ENCODE measurements at places on chromosomes 3 and 15. TPM values are rescaled to one million over a fixed set of nuclear protein-coding genes. Genes with fewer than 3 reads are reported as not detected.
A peak's percentile ranks its signal among the peaks of the same experiment; 100 is the strongest.

SLC51A gene
- not detected for total RNA-seq

CAMP gene
- total RNA-seq: not detected

GAP43 gene
- 1.4 TPM for total RNA-seq

TMCO5A gene
- total RNA-seq: 0.55 TPM

PTH1R gene
- total RNA-seq: 3.5 TPM

PLA2G4D gene
- not detected for total RNA-seq

CCDC9B gene
- total RNA-seq: 39.3 TPM

ELL3 gene
- total RNA-seq: 131 TPM

PLSCR5 gene
- not detected for total RNA-seq

INSYN1 gene
- 11.3 TPM for total RNA-seq

LTK gene
- 9.7 TPM for total RNA-seq

OIP5 gene
- total RNA-seq: not detected

SLITRK3 gene
- total RNA-seq: not detected

C3orf49 gene
- total RNA-seq: not detected

ST3GAL6 gene
- total RNA-seq: not detected

MNS1 gene
- total RNA-seq: 0.72 TPM

IMPG2 gene
- total RNA-seq: 0.29 TPM

EHHADH gene
- 8.7 TPM for total RNA-seq

CD200R1 gene
- 3.7 TPM for total RNA-seq

ATP13A5 gene
- total RNA-seq: 2.0 TPM

GRCh38 chr3:127772827-127773751 is 49.2 kb downstream of the MGLL start:
- H3K4me1 ChIP-seq: peaks cover 23% of the 10 kb centered on the region
- no peak overlapping the region for H3K4me3 ChIP-seq
- H3K36me3 ChIP-seq: no peaks in the 10 kb centered on the region
- H3K27ac ChIP-seq: no peak overlapping the region

DNA sequence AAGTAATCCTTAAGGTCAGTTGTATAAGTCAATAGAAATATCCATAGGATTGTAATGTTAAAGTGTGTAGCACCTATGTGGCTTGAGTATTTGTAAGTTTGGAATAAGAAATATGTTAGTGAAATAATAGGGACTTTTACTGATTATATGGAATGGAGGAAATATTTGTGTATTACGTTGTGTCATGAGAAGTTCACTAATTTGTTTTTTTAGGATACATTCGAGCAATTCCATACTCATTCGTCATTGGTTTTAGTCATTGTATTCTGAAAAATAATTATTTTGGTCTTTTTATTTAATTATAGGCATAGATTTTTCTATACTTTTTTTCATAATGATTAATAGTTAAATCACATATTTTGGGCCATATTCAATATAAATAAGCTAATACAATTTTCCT is 21.0 kb downstream of the MBNL1 start:
- H3K4me1 ChIP-seq: peaks cover 25% of the 10 kb centered on the region
- no peak overlapping the region for H3K4me3 ChIP-seq

- DNase-seq: no peak
- no peak overlapping the region for H3K4me3 ChIP-seq
- H3K27ac ChIP-seq: no peak overlapping the region
- H3K36me3 ChIP-seq: no peaks in the 10 kb centered on the region
- no peaks in the 10 kb centered on the region for H3K4me1 ChIP-seq
Measured at GRCh38 chr15:70792171-70792573, 28.8 kb upstream of the UACA start.

GRCh38 chr3:194129581-194130133 is 6.3 kb upstream of the HES1 start:
- H3K4me1 ChIP-seq: peaks cover 52% of the 10 kb centered on the region
- no peak for DNase-seq
- no peaks in the 10 kb centered on the region for H3K36me3 ChIP-seq
- no peak overlapping the region for H3K4me3 ChIP-seq

GRCh38 chr3:194851941-194852340 is 166.3 kb downstream of the FAM43A start:
- no peaks in the 10 kb centered on the region for H3K4me1 ChIP-seq
- H3K27me3 ChIP-seq: no peaks in the 10 kb centered on the region
- H3K36me3 ChIP-seq: no peaks in the 10 kb centered on the region
- DNase-seq: no peak

DNA sequence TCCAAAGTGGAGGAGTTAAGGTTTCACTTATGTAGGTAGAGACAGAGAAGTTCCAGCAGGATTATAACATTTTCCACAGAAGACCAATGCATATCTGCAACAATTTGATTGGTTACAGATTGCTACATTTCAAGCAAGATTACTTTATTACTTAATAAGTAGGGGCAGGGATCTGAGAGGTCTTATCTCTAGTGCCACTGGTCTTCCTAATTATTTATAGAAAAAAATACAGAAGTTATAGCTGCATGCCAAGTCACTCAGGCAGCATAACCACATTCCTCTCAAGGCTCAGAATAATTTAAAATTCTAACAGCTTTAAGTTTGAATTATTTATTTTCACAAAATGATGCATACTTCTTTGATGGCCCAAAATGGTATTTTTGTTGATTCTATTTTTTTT is 30.5 kb downstream of the RAD54L2 start:
- no peak overlapping the region for H3K27ac ChIP-seq
- H3K4me1 ChIP-seq: peaks cover 3% of the 10 kb centered on the region
- DNase-seq: no peak
- peaks cover 9% of the 10 kb centered on the region for H3K36me3 ChIP-seq
- no peaks in the 10 kb centered on the region for H3K27me3 ChIP-seq

GRCh38 chr15:88882785-88883184 is 12.6 kb downstream of the HAPLN3 start:
- no peak overlapping the region for H3K4me3 ChIP-seq
- no peaks in the 10 kb centered on the region for H3K36me3 ChIP-seq
- H3K27me3 ChIP-seq: peaks cover 4% of the 10 kb centered on the region

GRCh38 chr3:89364314-89364713 is 256.9 kb downstream of the EPHA3 start:
- H3K4me1 ChIP-seq: no peaks in the 10 kb centered on the region
- no peak for DNase-seq
- H3K27ac ChIP-seq: no peak overlapping the region

- no peaks in the 10 kb centered on the region for H3K36me3 ChIP-seq
- H3K27me3 ChIP-seq: no peaks in the 10 kb centered on the region
- H3K4me1 ChIP-seq: no peaks in the 10 kb centered on the region
- H3K4me3 ChIP-seq: no peak overlapping the region
Measured at GRCh38 chr3:36405190-36405589, 24.9 kb downstream of the STAC start.

- no peaks in the 10 kb centered on the region for H3K27me3 ChIP-seq
- no peaks in the 10 kb centered on the region for H3K4me1 ChIP-seq
- H3K36me3 ChIP-seq: no peaks in the 10 kb centered on the region
- DNase-seq: no peak
Measured at GRCh38 chr3:124453189-124453588, 277.1 kb upstream of the UMPS start.

GRCh38 chr15:54917312-54917711 is 279.4 kb downstream of the RSL24D1 start:
- no peaks in the 10 kb centered on the region for H3K36me3 ChIP-seq
- no peak for DNase-seq
- H3K4me3 ChIP-seq: no peak overlapping the region
- H3K27ac ChIP-seq: no peak overlapping the region
- H3K27me3 ChIP-seq: no peaks in the 10 kb centered on the region
- H3K4me1 ChIP-seq: no peaks in the 10 kb centered on the region

DNA sequence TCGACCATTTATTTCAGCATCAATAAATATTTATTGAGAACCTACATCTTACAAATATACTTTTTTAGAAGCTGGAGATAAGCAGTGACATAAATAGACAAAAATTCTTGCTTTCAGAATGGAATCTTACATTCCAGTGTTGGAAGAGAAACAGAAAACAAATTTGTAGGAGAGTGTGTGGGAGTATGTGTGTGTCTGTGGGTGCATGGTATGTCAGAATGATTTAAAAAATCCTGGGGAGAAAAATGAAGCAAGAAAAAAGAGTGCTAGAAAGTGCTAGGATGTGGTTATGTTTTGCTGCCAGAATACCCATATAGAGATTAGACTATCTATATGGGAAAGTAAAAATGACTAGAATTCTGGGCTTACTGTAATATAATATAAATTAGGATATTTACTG is 561.7 kb upstream of the SGO1 start:
- no peak overlapping the region for H3K27ac ChIP-seq
- no peak overlapping the region for H3K4me3 ChIP-seq
- H3K27me3 ChIP-seq: no peaks in the 10 kb centered on the region
- no peaks in the 10 kb centered on the region for H3K4me1 ChIP-seq
- no peaks in the 10 kb centered on the region for H3K36me3 ChIP-seq

DNA sequence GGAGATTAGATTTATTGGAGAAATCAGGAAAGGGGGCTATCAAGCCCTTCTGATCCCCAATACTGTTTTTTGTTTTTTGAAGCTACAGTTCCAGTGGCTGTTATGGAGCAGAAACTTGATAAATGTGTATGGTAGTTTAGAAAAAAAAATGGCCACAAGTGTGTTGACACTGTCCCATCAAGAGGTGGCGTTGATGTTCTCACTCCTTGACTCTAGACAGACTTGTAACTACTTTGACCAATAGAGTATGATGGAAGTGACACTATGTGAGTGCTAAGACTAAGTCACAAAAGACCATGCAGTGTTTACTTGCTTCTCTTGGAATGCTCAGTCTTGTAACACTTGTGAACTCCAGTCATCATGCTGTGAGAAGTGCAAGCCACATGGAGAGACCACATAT is 356.7 kb downstream of the PDCD6IP start:
- DNase-seq: no peak
- H3K4me3 ChIP-seq: no peak overlapping the region
- no peaks in the 10 kb centered on the region for H3K27me3 ChIP-seq
- no peaks in the 10 kb centered on the region for H3K4me1 ChIP-seq
- H3K36me3 ChIP-seq: no peaks in the 10 kb centered on the region
- no peak overlapping the region for H3K27ac ChIP-seq

GRCh38 chr15:66461917-66462316 is 35.6 kb downstream of the SNAPC5 start:
- no peak for DNase-seq
- H3K4me3 ChIP-seq: no peak overlapping the region
- no peak overlapping the region for H3K27ac ChIP-seq
- no peaks in the 10 kb centered on the region for H3K27me3 ChIP-seq

GRCh38 chr3:57910990-57911389 is 97.2 kb upstream of the FLNB start:
- H3K36me3 ChIP-seq: peaks cover 86% of the 10 kb centered on the region
- H3K4me3 ChIP-seq: no peak overlapping the region
- H3K4me1 ChIP-seq: peaks cover 32% of the 10 kb centered on the region
- no peak overlapping the region for H3K27ac ChIP-seq
- no peaks in the 10 kb centered on the region for H3K27me3 ChIP-seq

DNA sequence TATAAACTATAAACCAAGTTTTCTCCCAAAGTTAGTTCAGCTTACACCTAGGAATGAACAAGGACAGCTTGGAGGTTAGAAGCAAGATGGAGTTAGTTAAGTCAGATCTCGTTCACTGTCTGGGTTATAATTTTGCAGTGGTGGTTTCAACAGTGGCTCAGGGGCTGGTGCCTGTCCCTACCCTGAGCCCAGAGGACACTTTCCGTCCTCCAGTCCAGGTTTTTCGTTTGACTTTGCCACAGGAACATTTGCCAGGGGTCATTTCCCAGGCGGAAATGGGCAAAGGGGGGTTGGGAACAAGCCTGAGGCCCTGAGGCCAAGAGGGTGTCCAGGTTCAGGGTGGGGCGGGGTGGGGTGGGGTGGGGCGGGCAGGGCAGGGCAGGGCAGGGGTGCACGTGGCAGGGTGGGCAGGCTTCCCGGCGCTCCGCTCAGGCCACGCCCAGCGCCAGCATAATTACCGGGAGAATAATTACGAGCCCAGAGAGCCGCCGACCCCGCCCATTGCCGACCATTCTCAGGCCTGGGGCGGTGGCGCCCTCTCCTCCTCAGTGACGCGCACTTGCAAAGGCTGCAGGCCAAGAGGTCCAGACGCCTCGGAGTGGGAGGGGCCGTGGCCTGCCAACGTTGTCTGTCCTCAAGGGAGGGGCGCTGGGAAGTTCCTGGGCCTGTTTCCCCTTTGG is 70.4 kb downstream of the KLF13 start:
- H3K27ac ChIP-seq: peak overlapping the region; percentile 76
- peak; percentile 95 for DNase-seq
- no peaks in the 10 kb centered on the region for H3K36me3 ChIP-seq
- peaks cover 32% of the 10 kb centered on the region for H3K4me1 ChIP-seq
- H3K4me3 ChIP-seq: peak overlapping the region; percentile 22

GRCh38 chr15:29939404-29939803 is 117.1 kb upstream of the TJP1 start:
- no peaks in the 10 kb centered on the region for H3K4me1 ChIP-seq
- H3K27ac ChIP-seq: no peak overlapping the region
- no peak overlapping the region for H3K4me3 ChIP-seq
- H3K36me3 ChIP-seq: no peaks in the 10 kb centered on the region
- DNase-seq: no peak

GRCh38 chr3:9422712-9423424 is 25.5 kb downstream of the SETD5 start:
- peak overlapping the region; percentile 82 for H3K27ac ChIP-seq
- H3K27me3 ChIP-seq: no peaks in the 10 kb centered on the region
- no peak overlapping the region for H3K4me3 ChIP-seq
- peaks cover 73% of the 10 kb centered on the region for H3K4me1 ChIP-seq
- peaks cover 29% of the 10 kb centered on the region for H3K36me3 ChIP-seq
- DNase-seq: peak; percentile 97

DNA sequence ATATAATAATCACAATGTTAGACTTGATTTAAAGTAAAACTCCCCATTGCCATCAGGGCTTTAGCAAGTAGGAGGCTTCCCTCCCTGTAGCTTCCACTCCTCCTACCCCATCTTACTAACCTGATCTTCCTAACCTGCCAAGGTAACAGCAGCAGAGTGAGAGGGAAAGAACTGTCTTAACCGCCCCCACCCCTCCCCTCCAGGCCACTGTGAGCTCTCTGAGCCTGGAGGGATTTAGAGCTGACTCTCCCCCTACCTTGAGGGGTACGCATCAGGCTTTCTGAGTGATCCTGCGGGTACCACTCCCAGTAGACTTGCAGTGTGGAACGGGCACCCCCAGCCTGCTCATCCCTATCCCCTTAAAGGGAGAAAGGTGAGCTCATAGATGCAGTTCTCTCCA is 11.4 kb upstream of the PRSS50 start:
- peak; percentile 13 for DNase-seq
- H3K4me1 ChIP-seq: peaks cover 6% of the 10 kb centered on the region
- H3K27me3 ChIP-seq: peaks cover 20% of the 10 kb centered on the region
- no peaks in the 10 kb centered on the region for H3K36me3 ChIP-seq
- H3K4me3 ChIP-seq: no peak overlapping the region

- no peaks in the 10 kb centered on the region for H3K27me3 ChIP-seq
- H3K4me3 ChIP-seq: no peak overlapping the region
- no peak overlapping the region for H3K27ac ChIP-seq
- no peaks in the 10 kb centered on the region for H3K36me3 ChIP-seq
- no peak for DNase-seq
Measured at GRCh38 chr15:67758619-67759300, 66.5 kb upstream of the SKOR1 start.

- no peaks in the 10 kb centered on the region for H3K4me1 ChIP-seq
- H3K27ac ChIP-seq: no peak overlapping the region
- H3K27me3 ChIP-seq: no peaks in the 10 kb centered on the region
- no peak for DNase-seq
- H3K4me3 ChIP-seq: no peak overlapping the region
Measured at GRCh38 chr3:170201527-170201926, 20.0 kb upstream of the PHC3 start.
